Thoracic aorta (tissue), 2 donors: ENCODE measurements at places on chromosomes 7 and 10. TPM values are rescaled to one million over a fixed set of nuclear protein-coding genes. Genes with fewer than 3 reads are reported as not detected.

Gene TEX47
- total RNA-seq: not detected

Gene SUN3
- total RNA-seq: not detected

Gene JAKMIP3
- 1.4 TPM for total RNA-seq

Gene MYO3A
- total RNA-seq: under 0.01 TPM

Gene STAG3
- 0.56 TPM for total RNA-seq

Gene AKR1C3
- 92.9 TPM for total RNA-seq

Gene TUBAL3
- total RNA-seq: not detected

Gene SPDYE2
- total RNA-seq: not detected

Gene NME8
- total RNA-seq: not detected

Gene LRRC18
- total RNA-seq: not detected

Gene LRIT1
- total RNA-seq: not detected

Gene SH3PXD2A
- 51.5 TPM for total RNA-seq

Gene ADARB2
- 0.71 TPM for total RNA-seq

Gene CHN2
- 22.6 TPM for total RNA-seq

Gene PSPH
- 5.1 TPM for total RNA-seq

Gene TMEM139
- total RNA-seq: not detected

Gene SOSTDC1
- total RNA-seq: 0.63 TPM

Gene GNAT3
- total RNA-seq: not detected

Gene DLX6
- not detected for total RNA-seq

Gene TES
- total RNA-seq: 215 TPM

Gene VWDE
- 0.14 TPM for total RNA-seq
